ENCODE measurements at places on chromosomes 7 and 10. TPM values are rescaled to one million over a fixed set of nuclear protein-coding genes. Genes with fewer than 3 reads are reported as not detected.

Gene SPDYE9
- total RNA-seq: not detected

Gene ANLN
- 16.1 TPM for total RNA-seq

Gene MMP21
- total RNA-seq: 0.23 TPM

Gene SRRM3
- total RNA-seq: 1.5 TPM

Gene AGBL3
- 2.9 TPM for total RNA-seq

Gene KEL
- total RNA-seq: 3.2 TPM

Gene METTL2B
- total RNA-seq: 25.9 TPM

Gene ARHGEF35
- total RNA-seq: 7.7 TPM

Gene DKK1
- total RNA-seq: 9.6 TPM

Gene UCMA
- not detected for total RNA-seq

Gene GPR22
- not detected for total RNA-seq

Gene AGR2
- total RNA-seq: 26.9 TPM

Gene VPS50
- 43.0 TPM for total RNA-seq

Gene ZNF438
- total RNA-seq: 6.3 TPM

Gene PPP1R3C
- 141 TPM for total RNA-seq

Gene OR9A2
- total RNA-seq: 0.53 TPM

Gene HTRA1
- total RNA-seq: 73.6 TPM
